ENCODE measurements at places on chromosomes 7 and 10. TPM values are rescaled to one million over a fixed set of nuclear protein-coding genes. Genes with fewer than 3 reads are reported as not detected.

The PFKFB3 gene
- 21.0 TPM for total RNA-seq

The KIN gene
- 13.7 TPM for total RNA-seq

The GDF2 gene
- total RNA-seq: not detected

DNA sequence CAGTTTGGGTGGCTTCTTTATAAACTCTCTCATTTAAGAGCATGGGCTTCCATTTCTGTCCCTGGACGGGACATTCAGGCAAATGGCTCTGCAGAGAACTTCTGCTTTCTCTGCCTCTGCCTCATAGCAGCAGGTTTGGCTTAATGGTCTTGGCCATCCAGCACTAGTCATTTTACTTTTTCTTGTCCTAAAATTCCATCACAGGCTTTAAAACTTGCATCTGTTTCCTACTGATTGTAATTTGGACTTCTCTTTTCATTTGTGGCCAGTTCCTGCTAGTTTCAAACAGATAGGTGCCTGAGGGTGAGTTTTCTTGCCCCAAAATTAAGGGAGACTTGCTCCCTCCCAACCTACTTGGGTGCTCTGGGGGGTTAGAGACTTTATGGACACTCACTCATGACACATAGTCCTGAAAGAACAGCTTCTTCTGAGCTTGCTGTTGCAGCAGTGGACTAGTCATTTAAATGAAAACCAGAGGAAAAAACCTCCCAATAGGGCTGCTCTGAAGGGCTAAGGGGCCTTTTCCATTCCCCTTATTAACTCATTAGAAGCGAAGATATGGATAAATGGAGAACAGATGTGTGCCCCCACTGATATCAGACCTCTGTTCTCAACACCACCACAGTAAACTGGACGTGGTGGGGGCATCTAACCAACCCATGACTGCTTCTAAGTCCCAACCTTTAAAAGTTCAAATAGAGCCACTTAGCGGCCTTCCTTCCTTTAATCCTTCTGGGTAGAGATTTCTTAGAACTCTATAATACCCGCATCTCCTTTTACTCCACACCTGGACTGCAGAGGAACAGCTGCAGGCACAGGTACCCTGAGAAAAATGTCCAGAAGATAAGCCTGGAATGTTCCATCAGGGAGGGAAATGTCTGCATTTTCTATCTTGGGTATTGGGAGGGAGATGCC, 38.8 kb downstream of the SVOPL start:
- DNase-seq: no peak

DNA sequence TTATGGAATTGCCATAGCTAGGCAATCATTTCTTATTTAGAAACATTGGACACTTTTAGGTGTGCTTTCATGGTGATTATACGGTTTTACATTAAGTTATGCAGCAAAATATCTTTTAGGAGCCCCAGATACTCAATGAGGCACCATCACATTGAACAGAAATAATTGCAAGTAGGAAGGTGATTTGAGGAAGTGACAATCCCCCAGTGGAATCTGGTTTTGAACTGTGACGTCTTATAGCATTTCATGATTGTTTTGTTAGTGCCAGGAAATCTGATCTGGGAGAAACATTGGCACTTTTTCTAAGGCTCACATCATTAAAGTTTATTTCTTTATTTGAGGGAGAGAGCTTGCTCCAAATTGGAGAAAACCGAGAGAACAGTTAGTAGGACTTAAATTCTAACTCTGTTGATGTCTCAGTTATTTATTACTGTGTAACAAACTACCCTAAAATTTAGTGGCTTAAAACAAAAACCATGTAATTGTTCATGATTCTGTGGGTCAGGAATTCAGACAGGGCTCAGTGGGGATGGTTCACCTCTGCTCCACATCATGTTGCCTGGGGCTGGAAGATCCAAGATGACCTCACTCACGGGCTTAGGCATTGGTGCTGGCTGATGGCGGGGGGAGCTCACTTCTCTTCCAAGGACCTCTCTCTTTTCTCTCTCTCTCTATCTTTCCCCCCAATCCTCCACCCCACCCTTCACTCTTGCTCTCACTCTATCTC, 78.2 kb upstream of the STEAP1B start:
- DNase-seq: no peak

- no peak for DNase-seq
Measured at GRCh38 chr10:111246814-111247452, 170.1 kb downstream of the ADRA2A start.

GRCh38 chr7:70208236-70209063, 610.2 kb downstream of the AUTS2 start:
- no peak for DNase-seq
